ENCODE measurements at places on chromosomes 1 and 21.

GRCh38 chr1:35650416-35650815 is 9.1 kb upstream of the PSMB2 start:
- DNase-seq, result no peak

- no peak for DNase-seq
These were observed 92.5 kb upstream of the RGS4 start for GRCh38 chr1:162976628-162977027.

- no peak for DNase-seq
These were observed 263.7 kb downstream of the OMA1 start for GRCh38 chr1:58282623-58283387.

DNA sequence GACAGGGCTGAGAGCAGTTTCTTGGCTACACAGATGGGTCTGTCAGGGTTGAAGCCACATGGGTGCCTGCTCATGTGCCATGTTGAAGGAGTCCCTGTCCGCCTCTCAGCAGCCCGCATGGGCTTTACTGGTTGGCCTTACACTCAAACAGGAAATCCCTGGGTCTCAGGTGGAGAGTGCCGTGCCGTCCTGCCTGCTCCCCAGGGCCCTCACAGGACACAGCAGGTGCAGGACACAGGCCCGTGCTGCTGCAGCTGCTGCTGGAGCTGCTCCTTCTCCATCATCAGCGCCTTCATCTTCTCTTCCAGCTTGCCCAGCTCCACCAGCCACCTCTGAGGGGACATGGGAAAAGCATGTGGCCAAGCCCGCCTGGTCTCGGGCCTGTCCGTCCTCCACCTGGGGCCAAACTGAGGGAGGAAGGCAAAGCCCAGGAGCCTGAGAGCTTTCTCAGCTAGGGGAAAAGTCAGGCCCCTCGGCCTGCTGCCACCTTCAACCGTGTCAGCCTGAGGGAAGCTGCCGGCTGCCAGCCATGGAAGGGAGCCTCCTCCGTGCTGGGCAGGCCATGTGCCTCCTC is 5.5 kb downstream of the SLFNL1 start:
- no peak for DNase-seq

GRCh38 chr1:43329995-43330751 is 7.4 kb upstream of the MPL start:
- DNase-seq, result peak; percentile 74

- DNase-seq, result peak; percentile 35
These were observed 183.4 kb downstream of the ZNF281 start for GRCh38 chr1:200226268-200226968.

- no peak for DNase-seq
These were observed 40.3 kb downstream of the TAS1R2 start for GRCh38 chr1:18819203-18819602.

GRCh38 chr1:231694465-231695077 is 68.0 kb downstream of the DISC1 start:
- DNase-seq, result no peak

- DNase-seq, result peak; percentile 43
These were observed 59.1 kb downstream of the BCL9 start for GRCh38 chr1:147600119-147601111.

Data from stimulated activated CD4-positive, alpha-beta T cell treated with anti-CD3 and anti-CD28 coated beads, Interleukin-1b, Interleukin-23, amount 100 ng/mL, for 48 hours (primary cell).